CD4-positive, alpha-beta T cell treated with Interleukin-17A for 4 hours (primary cell): ENCODE measurements at places on chromosomes 11 and 22.
A peak's percentile ranks its signal among the peaks of the same experiment; 100 is the strongest.

DNA sequence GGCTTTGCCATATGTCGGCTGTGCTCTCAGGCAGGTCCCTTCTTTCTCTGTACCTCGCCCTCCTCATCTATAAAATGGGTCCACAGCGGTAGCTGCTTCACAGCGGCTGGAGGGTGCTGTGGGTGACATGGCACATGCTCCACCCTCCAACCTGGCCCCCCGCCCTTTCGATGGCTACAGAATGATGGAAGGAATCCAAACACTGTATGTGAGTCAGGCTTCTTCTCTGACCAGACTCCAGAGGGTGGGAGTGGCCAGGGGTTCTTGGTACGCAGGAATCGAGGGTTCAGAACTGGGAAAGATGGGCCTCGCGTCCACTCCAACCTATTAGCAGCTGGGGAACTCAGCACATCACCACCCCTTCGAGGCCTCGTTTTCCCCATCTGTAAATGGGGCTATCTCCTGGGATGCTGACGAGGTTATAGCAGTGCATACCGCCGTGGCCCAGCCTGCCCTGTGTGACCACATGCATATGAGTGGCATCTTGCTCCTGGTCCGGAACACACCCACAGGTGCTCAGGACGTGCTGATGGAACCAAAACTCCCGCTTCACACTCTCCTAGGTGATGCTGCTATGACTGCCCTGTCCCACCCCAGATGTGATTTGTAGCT, 26.4 kb downstream of the MN1 start:
- DNase-seq = no peak

- peak; percentile 73 for DNase-seq
Observed at GRCh38 chr22:44026630-44027511, 2.8 kb downstream of the PARVB start.

DNA sequence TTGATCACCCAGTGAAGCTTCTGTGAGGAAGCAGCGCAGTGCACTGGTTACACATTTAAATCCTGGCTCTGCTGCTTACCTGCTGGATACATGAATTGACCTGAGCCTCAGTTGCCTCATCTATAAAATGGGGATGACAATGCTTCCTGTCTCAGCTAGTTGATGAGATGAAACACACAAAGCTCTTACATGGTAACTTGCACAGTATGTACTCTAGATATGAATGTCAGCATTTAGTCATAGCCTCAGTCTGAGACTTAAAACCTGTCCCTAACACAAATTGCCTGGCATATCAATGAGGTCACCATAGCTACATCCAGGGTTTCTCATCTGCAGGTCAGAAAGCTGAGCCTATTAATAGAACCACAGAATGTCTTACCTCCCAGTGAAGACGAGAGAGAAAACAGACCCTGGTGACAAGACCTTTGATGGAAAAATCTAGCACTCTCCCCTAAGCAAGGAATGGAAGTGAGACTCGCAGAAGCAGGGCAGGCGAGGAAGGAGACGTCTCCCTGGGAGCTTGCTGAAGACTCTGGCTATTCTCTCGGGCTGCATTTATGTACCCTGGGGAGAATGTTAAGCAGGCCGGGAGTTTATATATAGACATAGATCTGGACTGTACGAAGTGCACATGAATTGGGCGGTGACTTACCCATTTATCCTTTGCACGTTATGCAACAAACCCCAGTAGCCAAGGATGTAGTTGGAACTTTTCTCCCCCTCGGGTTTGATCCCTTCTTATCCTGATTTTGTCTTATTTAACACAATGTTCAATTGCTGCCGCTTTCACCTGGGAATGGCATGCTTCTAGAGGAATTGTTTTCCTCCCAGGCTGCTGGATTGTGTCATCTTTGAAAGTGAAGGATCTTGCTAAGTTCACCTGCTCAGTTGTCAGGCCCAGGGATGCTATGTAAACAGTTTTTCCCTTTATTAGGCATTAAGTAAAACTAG, 18.0 kb downstream of the SDHAF2 start:
- no peak for DNase-seq

DNA sequence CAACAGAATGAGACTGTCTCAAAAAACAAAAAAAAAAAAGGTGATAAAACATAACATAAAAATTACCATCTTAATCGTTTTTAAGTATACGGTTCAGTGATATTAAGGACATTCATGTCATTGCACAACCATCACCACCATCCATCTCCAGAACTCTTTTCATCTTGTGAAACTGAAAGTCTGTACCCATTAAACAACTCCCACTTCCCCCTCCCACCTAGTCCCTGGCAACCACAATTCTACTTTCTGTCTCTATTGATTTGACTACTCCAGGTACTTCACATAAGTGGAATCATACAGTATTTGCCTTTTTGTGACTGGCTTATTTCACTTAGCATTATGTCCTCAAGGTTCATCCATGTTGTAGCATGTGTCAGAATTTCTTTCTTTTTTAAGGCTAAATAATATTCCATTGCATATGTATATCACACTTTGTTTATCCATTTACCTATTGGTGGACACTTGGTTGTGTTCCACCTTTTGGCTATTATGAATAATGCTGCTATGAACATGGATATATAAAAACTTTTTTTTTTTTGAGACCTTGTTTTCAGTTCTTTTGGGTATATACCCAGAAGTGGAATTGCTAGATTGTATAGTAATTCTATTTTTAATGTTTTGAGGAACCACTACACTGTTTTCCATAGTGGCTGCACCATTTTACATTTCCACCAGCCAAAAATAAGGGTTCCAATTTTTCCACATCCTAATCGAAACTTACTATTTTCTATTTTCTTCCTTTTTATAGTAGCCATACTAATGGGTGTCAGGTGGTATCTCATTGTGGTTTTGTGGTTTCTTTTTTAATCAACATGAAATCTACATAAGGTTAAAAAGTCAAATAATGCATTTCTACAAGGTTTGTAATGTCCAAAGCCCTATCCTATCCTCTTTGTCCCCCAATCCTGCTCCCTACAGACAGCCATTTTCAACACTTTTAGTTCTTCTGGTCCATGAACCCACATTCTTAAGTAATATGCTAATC, 23.4 kb upstream of the PIK3C2A start:
- DNase-seq = no peak

DNA sequence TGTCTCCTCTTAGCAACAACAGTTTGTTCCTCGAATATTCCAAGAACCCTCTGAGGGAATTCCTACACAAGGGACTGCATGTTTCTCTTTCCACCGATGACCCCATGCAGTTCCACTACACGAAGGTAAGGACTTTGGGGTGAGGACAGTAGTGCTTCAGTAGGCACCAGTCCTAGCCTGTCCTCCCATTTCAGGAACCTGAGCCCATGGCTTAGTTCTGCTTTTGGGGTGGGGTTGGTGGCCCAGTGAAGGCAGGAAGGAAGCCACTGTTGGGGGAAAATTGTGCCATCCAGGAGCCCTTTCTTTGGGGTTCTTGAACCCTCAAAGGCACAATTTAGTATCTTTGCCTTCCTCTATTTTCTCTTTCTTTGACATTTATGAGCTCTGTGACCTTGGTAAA, 38.2 kb downstream of the RNF141 start:
- no peak for DNase-seq

- no peak for DNase-seq
Observed at GRCh38 chr22:30488121-30488520, 16.3 kb upstream of the SEC14L3 start.

DNA sequence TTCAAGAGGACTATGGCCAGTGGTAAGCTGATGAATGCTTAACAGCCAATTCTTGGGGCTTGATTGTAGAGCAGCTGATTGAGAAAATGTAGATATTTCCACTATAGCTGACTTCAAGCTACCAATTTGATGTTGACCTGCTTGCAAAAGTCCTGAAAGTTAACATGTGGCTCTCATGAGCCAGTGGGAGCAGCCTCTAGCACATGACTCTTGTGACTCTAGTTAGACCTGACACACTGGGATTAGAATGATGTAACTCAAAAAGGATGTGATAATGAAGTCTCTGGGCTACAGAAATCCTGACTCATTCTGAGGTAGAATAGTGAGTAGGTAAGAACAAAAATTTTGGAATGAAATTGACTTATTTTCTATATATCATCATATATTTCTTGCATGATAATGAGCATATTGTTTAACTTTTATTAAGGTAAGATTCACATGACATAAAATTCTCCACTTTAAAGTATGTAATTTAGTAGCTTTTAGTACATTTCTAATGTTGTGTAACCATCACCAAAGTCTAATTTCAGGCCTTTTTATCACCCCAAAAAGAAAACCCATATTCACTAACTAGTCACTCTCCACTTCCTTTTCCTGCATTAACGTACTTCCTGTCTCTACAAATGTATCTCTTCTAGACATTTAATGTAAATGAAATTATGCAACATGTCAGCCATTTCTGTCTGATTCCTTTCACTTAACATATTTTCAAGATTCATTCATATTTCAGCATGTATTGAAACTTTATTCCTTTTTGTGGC, 16.1 kb upstream of the OR52H1 start:
- no peak for DNase-seq

GRCh38 chr11:124394408-124394807, 4.4 kb downstream of the OR8B3 start:
- no peak for DNase-seq

- DNase-seq = no peak
Observed at GRCh38 chr11:84947970-84948580, 679.1 kb downstream of the DLG2 start.

GRCh38 chr11:12999597-12999996, 9.5 kb upstream of the RASSF10 start:
- no peak for DNase-seq

- DNase-seq = no peak
Observed at GRCh38 chr22:27045103-27045947, 387.9 kb downstream of the MIAT start.

- no peak for DNase-seq
Observed at GRCh38 chr22:44972363-44973083, 37.3 kb downstream of the PHF21B start.

DNA sequence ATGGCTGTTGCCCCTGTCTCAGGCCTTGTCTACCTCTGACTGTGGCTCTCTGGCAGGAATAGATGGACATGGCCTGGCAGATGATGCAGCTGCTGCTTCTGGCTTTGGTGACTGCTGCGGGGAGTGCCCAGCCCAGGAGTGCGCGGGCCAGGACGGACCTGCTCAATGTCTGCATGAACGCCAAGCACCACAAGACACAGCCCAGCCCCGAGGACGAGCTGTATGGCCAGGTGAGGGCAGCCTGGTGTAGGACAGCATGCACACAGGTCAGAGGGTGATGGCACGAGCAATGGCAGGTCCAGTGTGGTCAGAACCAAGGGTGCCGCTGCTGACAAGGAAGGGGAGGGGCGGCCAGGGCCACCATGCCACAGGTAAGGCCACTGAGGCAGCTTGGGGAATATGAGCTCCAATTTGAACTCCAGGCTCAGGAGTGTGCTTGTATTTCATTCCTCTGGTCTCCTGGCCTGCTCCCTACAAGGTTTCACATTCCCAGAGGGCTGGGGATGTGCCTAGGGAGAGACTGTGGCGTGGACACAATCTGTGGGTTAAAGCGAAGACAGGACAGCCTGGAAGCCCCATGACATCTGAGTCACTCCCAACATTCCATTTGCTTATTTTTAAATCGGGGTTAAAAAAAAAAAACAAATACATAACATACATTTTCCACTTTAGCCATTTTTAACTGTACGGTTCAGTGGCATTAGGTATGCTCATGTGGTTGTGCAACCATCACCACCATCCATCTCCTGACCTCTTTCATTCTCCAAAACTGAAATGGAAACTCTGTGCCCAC, 562 bp downstream of the FOLR3 start:
- DNase-seq = no peak

DNA sequence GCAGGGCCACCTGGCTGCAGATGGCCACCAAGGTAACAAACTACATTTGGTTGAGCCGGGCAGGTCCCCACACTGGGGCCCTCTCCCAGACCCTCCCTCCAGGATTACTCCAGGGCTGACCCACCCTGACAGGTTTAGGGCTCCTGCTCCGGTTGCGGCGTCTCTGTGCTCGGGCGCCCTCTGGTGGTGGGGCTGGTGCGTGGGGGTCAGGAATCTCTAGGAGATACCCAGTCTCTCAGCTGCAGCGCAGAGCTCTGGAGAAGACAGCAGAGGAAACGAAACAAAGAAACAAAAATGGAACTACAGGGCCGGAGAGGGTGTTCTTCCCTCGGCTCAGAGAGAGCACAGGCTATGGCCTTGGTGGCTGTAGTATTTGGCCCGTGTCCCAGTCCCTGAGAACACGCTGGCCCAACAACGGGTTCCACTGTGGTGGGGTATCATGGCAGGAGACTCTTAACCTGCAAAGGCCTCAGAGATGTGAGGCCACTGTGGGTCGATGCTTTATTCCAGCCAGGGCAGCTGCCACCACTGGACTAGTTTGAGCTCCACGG, 2.4 kb downstream of the C11orf96 start:
- peak; percentile 68 for DNase-seq

GRCh38 chr11:129214710-129215295, 22.7 kb upstream of the ARHGAP32 start:
- DNase-seq = no peak

DNA sequence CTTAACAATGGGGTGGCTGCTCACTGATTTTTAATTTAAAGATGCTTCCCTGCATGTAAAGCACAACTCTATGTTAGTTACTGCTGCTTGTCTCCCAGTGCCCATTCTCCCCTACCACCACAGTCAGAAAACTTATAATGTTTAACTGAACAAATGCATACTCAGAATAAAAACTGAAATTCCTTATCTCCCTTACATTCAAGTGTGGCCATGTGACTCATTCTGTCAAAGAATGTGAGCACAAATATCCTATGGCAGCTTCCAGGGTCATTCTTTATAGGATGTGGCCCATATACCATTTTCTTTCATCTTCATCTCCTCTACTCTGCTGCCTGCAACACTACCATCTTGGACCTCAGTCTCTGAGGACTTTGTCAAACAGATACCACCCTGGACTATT, 374.8 kb downstream of the DYNC2H1 start:
- DNase-seq = no peak

DNA sequence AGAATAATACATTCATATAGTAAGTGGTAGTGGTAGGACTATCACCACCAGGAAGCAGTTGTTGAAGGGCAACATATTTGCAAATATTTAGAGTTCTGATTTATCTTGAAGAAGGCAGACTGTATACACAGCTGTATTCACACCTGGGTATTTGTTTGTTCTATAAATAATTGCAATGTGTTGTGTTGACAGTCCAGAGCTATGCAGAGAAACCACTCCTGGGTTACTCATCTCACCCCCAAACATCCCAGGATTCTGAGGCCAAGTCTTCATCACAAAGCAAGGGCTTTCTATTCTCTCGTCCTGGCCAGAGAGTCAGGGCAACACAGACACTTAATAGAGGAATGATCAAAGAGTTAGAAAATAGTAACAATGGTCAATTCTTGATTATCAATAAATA, 102.1 kb upstream of the FAT3 start:
- no peak for DNase-seq
